Stimulated activated CD8-positive, alpha-beta memory T cell treated with anti-CD3 and anti-CD28 coated beads, Interleukin-7, amount 100 ng/mL, for 1 hour (primary cell): ENCODE measurements at places on chromosomes 13 and 19.

- DNase-seq: no peak
Measured at GRCh38 chr19:676007-676338, 219 bp upstream of the FSTL3 start.

GRCh38 chr13:50389726-50390125 is 374.5 kb downstream of the KCNRG start:
- no peak for DNase-seq

GRCh38 chr13:74226791-74227475 is 92.7 kb upstream of the KLF12 start:
- no peak for DNase-seq

DNA sequence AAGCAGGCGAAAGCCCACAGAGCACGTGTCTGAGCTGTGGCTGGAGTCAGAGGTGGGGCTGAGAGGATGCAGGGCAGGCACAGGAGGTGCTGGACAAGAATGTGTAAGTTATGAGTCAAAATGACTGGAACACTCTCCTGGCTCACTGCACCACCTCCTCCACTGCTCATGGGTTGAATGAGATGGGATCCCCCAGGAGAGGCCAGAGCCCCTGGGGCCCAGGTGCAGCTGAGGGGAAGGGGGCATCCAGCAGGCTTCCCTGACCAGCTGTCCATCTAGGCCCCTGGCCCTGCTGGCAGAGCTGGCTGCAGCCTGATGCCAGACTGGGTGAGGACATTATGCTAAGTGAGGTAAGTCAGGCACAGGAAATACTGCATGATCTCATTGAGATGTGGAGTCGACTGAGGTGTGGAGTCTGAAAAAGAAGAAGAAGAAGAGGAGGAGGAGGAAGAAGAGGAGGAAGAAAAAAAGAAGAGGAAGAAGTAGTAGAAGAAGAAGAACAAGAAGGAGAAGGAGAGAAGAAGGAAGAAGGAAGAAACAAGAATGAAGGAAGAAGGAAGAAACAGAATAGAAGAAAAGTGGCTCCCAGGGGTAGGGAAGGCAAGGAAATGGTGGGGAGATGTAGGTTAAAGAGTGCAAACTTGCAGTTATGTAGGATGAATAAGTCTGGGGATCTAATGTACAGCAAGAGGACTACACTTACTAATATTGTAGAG is 747.4 kb downstream of the UQCRFS1 start:
- DNase-seq: no peak

- no peak for DNase-seq
Measured at GRCh38 chr19:19540715-19541515, 2.9 kb downstream of the CILP2 start.

- no peak for DNase-seq
Measured at GRCh38 chr13:56412856-56413255, 727.9 kb upstream of the PRR20A start.

- no peak for DNase-seq
Measured at GRCh38 chr13:111115965-111116521, 933 bp downstream of the ARHGEF7 start.

DNA sequence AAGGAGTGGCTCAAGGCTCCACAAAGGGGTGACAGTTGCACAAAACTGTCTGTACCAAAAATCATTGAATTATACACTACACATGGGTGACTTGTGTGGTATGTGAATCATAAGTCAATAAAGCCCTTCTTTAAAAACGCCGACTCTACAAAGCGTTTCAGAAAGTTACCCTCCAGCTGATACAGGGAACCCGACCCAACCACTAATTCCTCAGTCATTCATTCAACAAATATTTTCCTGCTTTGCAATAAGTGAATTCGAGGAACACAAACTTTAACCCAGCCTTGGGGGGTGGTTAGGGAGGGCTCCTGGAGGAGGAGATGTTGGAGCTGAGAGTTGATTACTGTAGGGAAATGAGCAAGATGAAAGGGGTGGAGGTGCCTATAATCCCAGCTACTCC is 32.0 kb downstream of the LTBP4 start:
- no peak for DNase-seq

- no peak for DNase-seq
Measured at GRCh38 chr13:36915896-36916640, 4.0 kb downstream of the SMAD9 start.

GRCh38 chr13:113149711-113150549 is 8.5 kb upstream of the PROZ start:
- no peak for DNase-seq

DNA sequence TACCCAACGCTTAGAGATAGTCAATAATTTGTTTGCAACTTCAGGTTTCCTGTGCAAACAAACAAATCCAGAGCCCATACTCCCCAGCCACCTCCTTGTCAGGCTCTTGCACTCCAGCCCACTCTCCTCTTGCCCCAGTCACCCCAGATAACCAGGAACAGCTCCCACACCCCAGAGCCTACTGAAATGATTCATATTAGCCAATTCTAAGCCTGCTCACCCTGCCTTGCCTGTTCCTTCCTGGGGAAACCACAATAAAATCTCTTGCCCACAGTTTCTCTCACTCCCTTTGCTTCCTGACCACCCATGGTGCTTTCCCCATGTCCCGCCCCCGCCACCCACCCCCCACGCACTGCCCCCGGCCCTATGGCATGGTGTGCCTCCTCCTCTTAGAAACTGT is 3.8 kb upstream of the ACTL9 start:
- no peak for DNase-seq

GRCh38 chr19:46639358-46640182 is 3.6 kb upstream of the GNG8 start:
- DNase-seq: no peak

- DNase-seq: no peak
Measured at GRCh38 chr19:1977120-1977519, 36.1 kb downstream of the CSNK1G2 start.

DNA sequence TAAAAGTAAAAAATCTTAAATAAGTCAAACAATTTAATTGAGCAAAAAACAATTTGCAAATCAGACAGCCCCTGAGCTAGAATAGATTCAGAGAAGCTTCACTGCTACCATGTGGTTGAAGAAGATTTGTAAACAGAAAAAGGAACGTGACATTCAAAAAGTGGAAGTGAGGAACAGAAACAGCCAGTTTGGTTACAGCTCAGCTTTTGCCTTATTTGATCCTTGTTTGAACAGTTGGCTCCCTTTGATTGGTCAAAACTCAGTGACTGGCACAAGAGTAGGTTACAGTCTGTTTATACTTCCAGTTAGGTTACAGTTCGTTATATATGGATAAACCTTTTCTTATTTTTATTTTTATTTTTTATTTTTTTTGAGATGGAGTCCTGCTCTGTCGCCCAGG is 5.8 kb downstream of the ZNF221 start:
- DNase-seq: no peak

- no peak for DNase-seq
Measured at GRCh38 chr13:38602266-38602665, 84.6 kb upstream of the FREM2 start.

DNA sequence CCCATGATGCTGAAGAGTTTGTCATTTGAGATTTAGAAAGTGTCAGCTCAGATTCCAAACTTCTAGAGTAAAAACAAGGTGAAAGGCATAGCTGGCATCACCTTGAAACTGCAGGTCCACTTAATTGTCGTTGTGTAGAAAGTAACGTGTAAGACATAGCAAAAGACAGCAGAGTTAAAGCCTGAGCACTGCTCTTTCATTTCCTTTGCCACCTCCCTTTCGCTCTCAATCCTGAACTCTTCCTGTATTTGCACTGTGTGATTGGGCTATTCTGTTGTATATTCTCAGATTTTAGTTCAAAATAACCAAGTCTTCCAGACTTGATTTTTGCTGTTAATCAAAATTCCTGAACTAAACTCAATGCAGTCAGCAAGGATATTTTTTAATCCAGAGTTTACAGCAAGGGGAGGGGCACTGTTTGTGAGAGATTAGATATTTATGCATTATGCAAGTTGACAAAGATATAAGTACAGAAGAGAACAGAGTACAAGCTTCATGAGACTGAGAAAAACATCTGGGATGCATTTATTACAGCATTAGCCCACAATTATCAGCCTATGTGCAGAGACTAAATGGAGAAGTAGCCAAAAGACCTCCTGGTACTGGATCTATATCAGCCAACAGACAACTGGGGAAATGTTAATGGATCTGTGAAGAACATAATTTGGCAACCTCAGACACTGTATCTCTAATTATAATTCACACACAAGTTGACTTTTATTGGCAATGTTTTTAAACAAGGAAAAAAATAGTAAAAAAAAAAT is 328.6 kb downstream of the SUCLA2 start:
- no peak for DNase-seq

- DNase-seq: no peak
Measured at GRCh38 chr13:28423010-28423409, 71.9 kb downstream of the FLT1 start.

DNA sequence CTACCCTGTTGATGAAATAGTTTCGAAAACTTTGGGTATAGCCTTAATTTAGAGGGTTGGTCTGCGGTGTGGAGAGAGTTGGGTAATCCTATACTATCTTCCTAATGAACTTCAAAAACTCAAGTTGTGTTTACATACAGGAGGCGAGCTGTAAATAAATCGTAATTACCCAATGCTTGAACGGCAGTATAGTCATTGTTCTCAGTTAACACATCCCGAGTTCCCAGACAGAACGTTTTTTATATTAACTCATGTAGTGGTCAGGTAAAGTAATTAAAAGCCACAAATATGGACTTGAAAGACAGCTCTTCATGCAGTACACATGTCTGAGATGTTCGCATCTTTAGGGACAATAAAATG is 1.5 kb downstream of the PDS5B start:
- no peak for DNase-seq

DNA sequence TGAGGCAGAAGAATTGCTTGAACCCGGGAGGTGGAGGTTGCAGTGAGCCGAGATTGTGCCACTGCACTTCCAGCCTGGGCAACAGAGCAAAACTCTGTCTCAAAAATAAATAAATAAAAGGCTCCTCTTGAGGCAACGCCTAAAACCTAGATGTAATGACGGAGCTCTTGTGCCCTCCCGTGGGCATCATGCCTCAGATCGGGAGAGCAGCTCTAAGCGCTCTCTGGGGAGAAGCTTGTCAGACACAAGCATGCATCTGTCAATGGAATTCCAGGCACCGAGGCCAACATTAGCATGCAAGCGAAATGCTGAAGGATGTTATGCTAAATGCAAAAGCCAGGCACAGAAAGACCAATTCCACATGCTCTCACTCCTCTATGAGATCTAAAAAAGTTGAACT is 45.6 kb upstream of the MRI1 start:
- no peak for DNase-seq

DNA sequence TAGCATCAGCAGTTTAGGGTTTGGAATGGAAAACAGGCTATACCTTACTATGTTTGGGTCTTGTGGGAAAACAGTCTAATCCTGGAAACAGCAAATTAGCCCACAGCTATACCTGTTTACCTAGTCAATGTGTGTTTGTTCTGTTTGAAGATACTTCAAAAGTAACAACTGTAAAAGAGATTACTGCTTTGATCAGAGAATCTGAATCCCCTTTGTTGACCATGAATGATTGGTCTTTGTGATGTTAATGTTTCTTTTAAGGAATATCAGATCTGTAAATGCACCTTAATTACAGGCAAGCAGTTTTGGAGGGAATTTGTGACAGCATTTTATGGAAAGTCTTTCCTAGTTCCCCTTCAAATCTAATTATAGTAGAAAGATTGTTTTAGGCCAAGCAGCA is 20.7 kb upstream of the KLF5 start:
- no peak for DNase-seq

- no peak for DNase-seq
Measured at GRCh38 chr19:35963514-35963913, 27.3 kb downstream of the LRFN3 start.

- no peak for DNase-seq
Measured at GRCh38 chr19:5261156-5261890, 79.3 kb downstream of the PTPRS start.

GRCh38 chr13:41025518-41025917 is 6.4 kb upstream of the ELF1 start:
- DNase-seq: no peak

GRCh38 chr13:42762251-42762650 is 19.1 kb upstream of the FAM216B start:
- no peak for DNase-seq

- no peak for DNase-seq
Measured at GRCh38 chr19:19463348-19464117, 51.8 kb downstream of the TSSK6 start.

DNA sequence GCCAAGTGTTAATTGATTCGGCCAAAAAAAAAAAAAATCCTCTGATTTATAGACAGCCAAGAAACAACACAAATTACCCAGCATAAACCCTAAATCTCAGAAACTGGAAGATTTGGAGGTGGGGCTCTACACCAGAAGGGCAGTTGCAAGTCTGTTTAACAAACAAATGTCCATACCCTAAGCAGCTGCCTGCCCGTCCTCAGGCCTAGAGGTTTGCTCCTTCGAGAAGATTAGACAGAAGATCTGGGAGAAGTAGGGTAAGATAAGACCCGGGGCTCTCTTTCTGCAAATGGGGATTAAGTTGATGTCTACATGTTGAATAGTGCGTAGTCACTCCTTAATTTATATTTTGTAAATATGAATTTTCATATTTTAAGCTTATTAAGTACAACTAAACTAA is 3.4 kb upstream of the N4BP2L1 start:
- no peak for DNase-seq

DNA sequence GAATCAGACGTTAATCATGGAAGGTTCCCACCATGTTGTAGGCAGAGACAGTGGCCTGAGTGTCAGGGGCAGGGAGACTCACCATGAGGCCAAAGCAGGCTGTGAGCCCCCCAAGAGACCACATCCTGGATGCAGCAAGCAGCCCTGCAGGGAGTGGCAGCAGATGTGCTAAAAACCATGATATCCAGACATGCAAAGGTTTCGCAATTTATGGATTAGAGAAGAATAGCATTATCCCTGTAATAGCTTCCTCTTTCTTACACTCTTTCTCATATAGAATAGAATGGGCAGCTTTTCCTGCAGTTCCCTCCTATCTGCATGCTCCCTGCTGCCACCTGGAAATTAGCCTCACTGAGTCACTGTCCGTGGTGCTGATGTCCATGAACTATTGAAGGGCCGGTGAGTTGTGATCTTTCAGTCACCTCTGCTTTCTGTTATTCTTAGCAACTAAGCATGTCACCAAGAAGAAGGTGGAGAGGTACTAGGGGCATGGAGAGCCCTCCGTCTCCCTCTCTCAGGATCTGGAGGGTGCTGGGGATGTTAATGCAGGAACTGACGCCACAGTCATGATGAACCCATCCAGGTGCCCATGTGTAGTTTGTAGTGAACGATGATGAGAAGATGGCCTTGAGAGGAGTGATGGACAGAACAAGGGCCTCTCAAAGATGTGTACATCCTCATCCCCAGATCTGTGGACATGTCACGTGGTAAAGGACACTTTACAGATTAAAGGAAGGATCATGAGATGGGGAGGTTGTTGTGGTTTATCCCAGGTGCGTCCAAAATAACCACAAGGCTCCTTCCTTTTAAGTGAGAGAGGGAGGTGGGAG is 9.9 kb downstream of the CEACAM4 start:
- no peak for DNase-seq
